Stimulated activated CD8-positive, alpha-beta memory T cell treated with anti-CD3 and anti-CD28 coated beads, Interleukin-2, amount 100 ng/mL, for 1 hour (primary cell): ENCODE measurements at places on chromosomes 13 and 19.

- no peak for DNase-seq
Observed at GRCh38 chr13:68440874-68441273, 1210.7 kb upstream of the PCDH9 start.

DNA sequence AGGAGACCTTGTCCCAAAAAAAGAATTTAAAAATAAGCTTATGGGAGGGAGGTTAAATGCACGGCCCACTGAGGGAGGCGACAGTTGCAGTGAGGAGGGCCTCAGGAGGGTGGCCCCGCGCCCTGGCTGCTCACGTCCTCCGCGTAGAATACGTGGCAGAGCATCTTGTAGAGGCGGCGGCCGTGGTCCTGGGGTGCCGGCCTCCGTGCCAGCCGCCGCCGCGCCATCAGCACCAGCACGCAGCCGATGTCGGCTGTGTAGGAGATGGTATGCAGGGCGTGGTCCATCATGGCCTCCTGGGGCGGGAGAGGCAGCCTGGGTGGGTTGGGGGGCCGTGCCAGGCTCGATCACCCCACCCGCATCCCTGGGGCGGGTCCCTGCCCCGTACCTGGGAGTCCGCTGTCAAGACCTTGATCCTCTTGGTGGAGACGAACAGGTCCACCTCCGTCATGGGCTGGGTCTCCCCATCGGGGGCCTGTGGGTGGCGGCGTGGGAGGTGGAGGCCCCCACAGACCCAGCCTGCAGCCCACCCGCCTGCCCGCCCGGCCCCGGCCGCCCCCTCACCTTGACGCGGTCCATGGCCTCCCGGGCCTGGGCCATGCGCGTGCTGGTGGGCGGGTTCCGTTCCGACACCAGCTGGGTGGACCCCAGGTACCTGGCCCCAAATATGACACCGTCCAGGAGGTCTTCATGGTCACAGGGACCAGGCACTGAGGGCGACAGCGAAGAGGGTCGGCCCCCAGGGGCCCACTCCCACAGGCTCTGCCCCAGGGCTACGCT, 7.7 kb downstream of the APBA3 start:
- DNase-seq, result no peak

GRCh38 chr13:107138486-107138885, 570.5 kb upstream of the ARGLU1 start:
- DNase-seq, result no peak

GRCh38 chr13:79402074-79402635, 3.9 kb downstream of the RBM26 start:
- no peak for DNase-seq

- no peak for DNase-seq
Observed at GRCh38 chr13:110307767-110308655, 927 bp downstream of the COL4A2 start.

DNA sequence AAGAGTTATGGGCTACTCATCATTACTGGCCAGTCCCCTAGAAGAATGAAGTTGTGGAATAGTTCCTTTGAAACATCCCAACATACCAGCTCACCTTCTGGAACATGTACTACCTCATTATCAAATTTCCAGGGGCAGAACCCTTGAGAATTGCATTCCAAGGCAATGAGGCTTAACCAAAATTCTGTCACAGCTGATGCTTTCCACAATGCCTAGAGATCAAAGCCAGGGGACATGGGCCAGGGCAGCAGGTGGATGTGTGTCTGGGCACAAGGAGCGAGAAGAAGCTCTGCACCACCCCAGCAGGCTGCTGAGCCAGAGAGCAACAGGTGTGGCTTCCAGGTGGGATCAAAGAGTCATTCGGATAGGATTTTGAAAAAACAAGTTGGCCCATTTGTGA, 362.1 kb downstream of the EFNB2 start:
- DNase-seq, result no peak
